Stimulated activated CD4-positive, alpha-beta T cell treated with anti-CD3 and anti-CD28 coated beads, Interleukin-2, amount 100 ng/mL, for 4 hours (primary cell): ENCODE measurements at places on chromosomes 3 and 15.

DNA sequence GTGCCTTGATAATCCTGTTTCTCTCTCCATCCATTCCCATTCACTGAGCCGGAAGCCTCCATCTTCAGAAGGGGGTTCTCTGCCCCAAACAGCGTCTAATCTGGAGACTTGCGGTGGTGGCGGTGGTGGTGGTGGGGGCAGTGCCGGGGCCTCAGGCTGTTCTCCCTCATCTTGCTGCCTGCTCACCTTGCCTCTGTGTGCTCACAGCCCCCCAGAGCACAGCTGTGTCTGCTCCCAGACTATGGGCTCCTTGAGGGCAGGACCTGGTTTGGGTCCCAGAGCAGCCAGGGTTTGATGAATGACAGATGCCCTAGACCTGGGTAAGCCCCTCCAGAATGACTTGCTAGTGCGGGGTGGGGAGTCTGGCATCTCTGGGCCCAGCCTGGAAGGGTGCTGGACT is 430 bp upstream of the PSTPIP1 start:
- no peak for DNase-seq

- no peak for DNase-seq
Observed at GRCh38 chr3:48468329-48468731, 21.8 kb downstream of the ATRIP start.

GRCh38 chr15:90619939-90620338 is 90.2 kb downstream of the CRTC3 start:
- DNase-seq = no peak

GRCh38 chr3:33915796-33916546 is 117.5 kb downstream of the PDCD6IP start:
- DNase-seq = no peak

- DNase-seq = no peak
Observed at GRCh38 chr15:58748040-58748851, 1.3 kb downstream of the ADAM10 start.

DNA sequence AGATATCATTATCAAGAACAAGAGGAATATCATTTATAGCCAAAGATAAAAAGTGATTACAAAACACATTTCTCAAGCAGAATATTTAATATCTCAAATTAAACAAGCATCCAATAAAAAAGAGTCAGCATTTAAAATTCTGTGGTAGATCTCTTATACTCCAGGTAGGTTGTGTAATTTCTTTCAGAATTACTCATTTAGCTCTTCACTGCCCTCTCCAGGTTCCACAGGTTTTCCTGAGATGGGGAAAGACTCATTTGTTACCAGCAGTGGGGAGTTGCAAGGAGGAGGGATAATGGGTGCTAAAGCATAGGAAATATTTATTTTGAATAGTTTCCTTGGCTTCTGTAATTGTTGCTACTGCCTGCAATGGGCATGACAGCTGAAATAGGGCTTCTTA is 83.1 kb upstream of the RASGRP1 start:
- no peak for DNase-seq

GRCh38 chr15:66004618-66005262 is 135.4 kb downstream of the RAB11A start:
- no peak for DNase-seq

DNA sequence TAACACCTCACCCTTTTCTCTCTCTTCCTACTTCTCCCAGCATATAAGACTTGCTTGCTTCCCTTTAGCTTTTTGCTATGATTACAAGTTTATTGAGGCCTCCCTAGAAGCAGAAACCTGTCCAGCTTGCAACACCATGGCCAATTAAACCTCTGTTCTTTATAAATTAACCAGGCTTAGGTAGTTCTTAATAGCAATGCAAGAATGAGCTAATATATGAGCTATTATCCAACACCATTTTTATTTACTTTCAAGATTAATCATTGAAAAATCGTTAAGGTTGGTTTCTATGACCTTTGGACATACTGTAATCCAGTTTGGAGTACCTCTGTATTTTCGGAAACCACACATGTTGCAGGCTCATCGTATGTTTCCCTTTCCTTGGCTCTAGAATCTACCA is 643.1 kb downstream of the ZPLD1 start:
- no peak for DNase-seq

GRCh38 chr3:167798443-167798842 is 62.9 kb downstream of the SERPINI1 start:
- DNase-seq = no peak

DNA sequence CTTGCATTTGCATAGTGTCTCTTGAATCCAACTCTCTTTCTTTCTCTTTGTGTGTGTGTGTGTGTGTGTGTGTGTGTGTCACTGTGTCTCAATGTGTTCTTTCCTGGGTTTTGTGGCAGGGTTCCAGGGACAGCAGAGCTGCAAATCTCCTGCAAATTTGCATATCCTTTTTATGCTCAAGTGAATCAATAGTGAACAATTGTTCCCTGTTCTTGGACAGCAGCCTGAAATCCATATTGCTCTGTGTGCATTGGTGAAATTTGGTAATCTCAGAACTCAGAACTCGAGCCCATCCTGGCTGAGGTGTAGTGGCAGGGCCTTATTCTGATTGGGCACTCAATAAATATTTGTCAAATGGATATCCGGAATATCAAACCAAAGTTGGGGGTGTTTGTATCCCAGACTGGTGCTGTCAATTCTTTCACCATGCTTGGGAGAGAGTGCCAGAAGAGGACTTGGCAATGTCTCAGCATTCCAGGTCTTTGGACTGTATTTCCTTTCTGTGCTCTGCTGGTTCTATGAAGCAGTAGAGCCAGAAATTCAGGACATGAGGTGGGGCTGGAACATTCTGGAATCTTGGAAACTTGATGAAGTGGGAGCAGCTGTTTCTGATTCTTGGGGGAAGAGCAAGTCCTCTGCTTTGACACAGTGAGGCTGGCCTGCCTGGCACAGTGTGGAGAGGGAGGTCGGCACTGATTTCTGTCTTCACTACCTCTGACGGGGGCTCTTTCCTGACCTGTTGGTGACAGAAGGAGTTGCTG is 380.6 kb upstream of the C2CD4B start:
- DNase-seq = no peak

DNA sequence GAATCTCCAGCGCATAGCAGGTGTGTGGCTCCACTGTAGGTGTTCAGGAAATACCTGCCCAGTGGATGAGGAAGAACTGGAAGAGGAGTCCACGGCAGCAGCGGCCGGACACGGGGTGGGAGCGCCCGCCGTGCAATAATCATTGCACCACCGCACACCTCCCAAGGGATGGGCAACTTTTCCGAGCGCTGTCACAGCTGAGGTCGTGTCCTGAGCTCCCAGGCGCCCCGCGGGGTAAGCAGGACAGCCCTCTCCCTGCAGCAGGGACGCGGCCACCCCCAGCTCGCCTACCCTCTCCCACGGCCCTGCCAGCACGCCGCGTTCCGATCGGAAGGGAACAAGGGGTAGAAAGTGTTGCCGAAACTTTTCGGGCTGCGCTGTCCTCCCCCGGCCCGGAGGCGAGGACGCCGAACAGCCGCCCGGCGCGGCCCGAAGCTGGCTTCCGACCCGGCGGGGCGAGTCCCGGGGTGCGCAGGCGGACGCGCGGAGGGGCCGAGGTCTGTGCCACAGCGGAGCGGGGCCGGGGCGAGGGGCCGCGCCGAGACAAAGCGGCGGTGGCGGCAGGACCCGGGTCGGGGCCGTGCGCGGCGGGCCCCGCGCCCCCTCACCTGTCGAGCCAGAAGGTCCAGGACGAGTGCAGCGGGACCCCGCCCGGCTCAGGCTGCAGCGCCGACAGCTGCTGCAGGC is 475 bp downstream of the EIF4E3 start:
- no peak for DNase-seq

DNA sequence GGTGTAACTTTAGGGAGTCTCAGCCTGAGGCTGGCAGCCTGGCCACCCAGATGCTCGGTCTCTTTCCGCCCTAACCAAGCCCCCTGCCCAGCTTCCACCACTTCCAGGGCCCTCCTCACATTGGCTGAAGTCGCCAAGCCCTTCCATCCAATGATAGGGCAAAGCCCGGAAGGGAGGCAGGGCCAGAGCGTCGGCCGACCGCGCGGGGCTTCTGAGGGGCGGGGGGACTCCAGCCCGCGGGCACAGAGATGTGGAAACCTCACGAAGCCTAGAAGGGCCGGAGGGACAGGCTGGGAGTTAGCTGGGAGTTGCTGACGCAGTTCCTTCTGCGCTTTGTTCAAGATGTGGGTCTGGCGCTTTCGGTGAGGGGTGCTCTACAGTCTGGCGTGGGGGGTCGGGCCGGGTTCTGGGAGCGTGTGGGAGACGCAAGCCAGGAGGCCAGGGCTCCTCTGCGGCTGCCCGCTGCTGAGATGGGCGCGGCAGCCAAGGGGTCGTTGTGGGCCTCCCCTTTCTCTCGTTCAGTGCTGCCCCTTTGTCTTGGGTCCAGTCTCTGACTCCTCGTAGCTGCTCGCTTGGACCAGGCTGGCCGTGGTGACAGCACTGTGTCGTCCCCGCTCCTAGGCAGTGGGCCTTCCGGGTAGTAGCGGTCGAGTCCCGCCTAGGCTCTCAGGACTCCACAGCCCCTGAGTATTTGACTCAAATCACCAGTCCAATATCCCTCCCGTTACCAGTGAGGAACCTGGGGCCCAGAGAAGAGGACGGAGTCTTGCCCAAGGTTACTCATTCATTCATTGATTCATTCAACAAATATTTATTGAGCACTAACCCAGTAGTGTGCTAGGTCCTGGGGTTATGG is at the start of gene ZNF660:
Gene ZNF660 (plus strand): TSS at position 319 of the 856 bp plus-strand sequence. CDS start 9,230 bp downstream, outside the sequence.
- DNase-seq = no peak

- no peak for DNase-seq
Observed at GRCh38 chr3:158127250-158128219, 17.6 kb downstream of the RSRC1 start.

- no peak for DNase-seq
Observed at GRCh38 chr3:89320186-89320585, 212.8 kb downstream of the EPHA3 start.

- no peak for DNase-seq
Observed at GRCh38 chr3:128328546-128329458, 137.9 kb downstream of the DNAJB8 start.

DNA sequence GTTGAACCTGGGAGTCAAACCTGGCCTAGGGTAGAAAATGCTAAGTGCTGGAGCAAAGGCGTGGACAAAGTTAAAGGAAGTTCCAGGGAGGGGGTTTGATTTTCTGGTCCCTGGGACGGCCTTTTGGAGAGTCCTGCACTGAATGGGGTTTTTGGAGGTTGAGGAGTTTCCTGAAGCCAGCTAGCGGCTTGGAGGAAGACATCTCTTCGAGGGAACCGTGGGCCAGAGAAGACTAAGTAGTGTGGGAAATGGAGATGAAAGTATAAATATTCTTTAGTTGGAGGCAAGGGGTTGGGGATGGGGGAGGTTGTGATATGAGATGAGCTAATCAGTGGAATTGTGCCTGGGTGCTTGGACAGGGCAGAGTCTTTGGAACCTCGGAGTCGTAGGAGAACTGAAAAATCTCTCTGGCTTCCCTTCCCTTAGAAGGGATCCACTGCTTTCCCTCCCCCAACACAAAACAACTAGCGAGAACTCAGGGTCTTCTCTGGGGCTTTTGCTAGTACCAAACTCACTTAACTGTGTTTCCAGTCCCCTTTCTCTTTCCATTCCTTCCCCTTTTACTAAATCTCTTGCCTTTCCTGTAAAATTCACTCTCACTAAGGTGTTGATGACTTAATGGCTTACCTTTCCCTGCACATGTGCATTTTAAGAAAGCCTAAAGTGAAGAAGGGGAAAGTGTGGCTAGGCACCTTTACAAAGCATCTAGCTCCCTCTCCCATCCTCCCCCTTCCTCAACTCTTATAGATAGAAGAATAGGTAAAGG is 1.0 kb downstream of the LPP start:
- DNase-seq = no peak

DNA sequence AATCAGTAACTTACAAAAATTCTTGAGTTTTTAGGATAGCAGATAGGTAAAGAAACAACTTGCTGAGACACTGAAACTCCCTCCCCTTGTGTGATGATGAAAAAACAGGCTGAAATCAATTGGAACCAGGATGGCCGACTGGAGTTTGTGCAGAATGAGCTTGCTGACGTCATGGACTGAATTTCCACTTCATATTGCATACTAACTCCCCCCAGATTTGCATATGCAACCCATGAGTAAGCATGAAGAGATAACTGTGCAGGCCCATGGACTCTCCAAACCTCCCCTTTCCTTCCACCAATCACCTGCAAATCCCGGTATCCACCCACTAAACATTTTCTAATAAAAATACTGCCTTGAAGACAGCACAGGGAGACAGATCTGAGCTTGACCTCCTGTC is 82.0 kb upstream of the SCN5A start:
- DNase-seq = no peak

DNA sequence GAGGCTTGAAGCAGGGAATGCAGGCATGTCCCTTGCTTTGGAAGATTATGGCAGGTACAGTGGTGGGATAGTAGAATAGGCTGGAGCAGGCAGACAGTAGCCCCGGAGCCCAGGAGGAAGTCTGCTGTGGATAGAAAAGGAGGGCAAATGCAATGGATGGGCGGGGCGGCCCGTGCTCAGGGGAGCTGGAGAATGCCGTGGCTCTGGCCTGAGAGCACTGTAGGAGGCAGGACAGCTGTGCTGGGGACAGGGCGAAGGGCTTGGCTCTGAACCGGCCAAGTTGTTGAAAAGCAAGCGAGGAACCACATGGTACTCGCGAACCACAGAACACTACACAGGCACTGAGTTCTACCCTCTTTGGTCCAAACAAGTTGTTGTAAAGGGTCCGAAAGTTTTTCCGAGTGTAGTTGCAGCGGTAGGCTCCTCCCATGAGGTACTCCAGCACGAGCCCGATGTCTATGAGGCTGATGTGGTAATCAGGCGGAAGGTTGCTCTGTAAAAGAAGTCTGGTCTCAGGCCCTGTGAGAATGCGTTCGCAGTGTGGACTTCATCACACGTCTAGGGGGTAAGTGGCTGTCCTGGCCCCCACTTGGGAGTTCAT is 54.7 kb downstream of the TRPM1 start:
- DNase-seq = no peak

DNA sequence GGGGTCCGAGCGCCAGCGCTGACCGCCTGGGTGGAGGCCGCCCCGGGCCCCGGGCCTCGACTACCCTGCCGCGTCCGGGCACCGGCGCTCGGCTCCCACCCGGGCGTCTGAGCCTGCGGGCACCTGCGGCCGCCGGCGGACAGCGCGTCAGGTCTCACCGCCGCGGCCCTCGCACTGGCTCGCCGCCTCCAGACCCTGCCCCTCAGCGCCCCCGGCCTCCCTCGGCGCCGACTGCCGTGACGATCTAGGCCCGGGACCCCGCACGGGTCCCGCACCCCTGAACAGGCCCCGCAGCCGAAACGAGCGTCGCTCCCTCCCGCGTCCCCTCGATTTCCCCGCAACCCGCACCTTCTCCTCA is 297 bp downstream of the PRC1 start:
- DNase-seq = no peak

DNA sequence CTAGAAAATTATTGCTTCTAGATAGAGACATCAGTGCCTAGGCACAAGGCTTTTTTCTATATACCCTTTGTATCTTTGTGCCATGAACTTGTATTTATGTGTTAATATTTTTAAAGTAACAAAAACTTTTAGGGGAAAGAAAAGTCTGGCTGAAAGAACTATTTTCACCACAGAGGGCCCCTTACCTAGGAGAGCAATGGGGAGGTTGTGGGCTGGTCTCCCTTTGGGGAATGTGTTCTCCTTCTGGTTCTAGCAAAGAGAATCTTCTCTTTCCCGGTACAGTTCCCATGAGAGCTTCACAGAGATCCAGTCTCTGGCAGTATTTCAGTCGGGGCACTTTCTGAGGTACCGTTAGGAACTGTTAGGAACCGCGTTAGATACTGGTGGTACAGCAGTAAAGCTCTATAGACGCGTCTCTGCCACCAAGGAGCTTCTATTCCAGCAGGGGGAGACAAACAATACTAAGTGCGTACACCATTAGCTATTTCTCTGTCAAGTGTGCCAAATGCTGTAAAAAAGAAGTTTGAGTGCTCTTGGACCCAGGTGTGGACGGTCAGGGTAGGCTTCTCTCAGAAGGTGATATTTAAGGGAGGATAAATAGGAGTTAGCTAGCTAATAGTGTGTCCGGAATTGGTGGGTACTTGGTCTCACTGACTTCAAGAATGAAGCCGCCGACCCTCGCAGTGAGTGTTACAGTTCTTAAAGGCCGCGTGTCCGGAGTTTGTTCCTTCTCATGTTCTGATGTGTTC is 4.6 kb upstream of the EPB42 start:
- peak; percentile 12 for DNase-seq
